ENCODE measurements at places on chromosomes 12 and 14. TPM values are rescaled to one million over a fixed set of nuclear protein-coding genes. Genes with fewer than 3 reads are reported as not detected.
A peak's percentile ranks its signal among the peaks of the same experiment; 100 is the strongest.

DNA sequence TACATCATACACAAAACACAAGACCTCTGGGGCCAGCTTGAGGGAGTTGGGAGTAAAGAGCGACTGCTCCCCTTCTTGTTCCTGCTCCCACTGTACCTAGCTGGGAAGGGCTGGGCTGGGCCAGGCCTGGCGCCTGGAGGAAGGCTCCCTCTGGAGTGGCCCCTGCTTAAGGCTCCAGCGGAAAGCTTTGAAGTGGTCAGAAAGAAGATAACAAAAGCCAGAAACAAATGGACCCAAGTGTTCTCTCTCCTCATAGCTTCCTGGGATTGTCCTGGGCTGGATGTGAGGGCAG is 25.3 kb downstream of the PRPF40B start:
- no peak for DNase-seq

- no peak for DNase-seq
These were observed 9.6 kb downstream of the SERPINA12 start for GRCh38 chr14:94499673-94500072.

DNA sequence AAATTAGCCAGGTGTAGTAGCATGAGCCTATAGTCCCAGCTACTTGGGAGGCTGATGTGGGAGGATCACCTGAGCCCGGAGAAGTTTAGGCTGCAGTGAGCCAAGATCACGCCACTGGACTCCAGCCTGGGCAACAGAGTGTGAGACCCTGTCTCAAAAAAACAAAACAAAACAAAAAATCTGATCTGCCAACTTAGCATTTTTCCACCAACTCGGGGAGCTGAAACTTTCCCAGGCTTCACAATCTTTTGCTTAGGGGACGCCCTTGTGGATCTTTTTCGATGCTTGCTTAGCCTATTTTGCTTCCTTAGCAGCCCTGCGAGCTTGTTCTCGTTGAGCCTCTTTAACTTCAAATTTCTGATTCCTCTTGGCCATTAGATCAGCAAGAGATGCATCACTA is 13.8 kb downstream of the CCDC177 start:
- no peak for DNase-seq

DNA sequence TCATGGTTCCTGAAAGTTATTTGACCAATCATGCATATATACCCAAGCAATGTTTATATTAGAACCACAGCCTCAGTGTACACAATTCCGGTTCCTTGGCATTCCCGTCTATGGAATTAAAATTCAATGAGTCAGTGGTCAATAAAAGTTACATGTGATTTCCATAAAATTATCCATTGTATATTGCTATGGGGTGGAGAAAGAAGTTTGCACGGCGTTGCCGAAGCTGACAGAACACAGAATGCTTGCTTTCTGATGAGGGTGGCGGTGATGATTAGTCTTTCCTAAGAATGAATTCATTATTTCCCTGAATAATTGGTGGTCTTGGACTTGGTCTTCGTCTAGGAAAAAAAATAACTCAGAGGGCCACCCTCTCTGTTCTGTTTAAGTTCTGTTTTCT is 214.1 kb downstream of the ANO2 start:
- no peak for DNase-seq

DNA sequence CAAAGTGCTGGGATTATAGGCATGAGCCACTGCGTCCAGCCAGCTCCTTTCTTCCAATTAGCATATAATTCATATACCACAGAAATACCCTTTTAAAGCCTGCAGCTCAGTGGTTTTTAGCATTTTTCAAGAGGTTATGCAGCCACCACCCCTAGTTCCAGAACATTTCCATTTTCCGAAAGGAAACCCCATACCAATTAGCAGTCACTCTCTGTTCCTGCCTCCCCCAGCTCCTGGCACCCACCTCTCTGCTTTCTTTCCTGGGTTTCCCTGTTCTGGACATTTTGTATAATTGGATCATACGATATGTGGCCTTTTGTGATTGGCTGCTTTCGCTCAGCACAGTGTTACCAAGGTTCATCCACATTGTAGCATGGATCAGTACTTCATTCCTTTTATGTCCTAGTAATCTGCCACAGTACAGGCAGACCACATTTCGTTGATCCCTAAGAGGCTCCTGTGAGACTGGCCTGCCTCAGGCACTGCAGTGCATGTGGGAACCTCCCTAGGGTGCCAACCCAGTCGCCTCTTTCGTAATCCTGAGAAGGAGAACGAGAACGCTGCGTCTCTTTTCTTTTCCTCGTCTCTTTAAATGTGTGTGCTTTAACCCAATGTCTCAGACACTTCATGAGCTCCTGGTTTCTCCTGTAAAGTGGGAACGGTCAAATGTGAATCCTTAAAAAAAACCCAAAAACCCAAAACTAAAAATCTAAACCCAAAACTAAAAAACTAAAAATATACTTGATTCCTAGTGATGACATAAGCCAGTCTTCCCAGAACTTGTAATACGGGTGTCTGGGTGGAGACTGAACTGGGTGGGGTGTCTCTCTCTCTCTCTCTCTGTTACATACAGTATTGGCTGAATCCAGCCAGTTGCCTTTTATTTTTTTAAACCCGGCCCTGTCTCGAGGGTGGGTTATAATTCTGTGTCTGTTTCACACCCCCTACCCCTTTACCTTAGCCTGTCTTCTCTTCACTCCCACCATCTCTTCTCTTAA is 14.7 kb downstream of the AACS start:
- peak; percentile 86 for DNase-seq

- no peak for DNase-seq
These were observed 81.2 kb upstream of the OVCH1 start for GRCh38 chr12:29578731-29579130.

GRCh38 chr12:106766393-106766826 is 8.1 kb upstream of the RIC8B start:
- DNase-seq: no peak

Gene PPP1R36
- total RNA-seq: not detected

Gene HOXC12
- total RNA-seq: not detected

Gene CARMIL3
- not detected for total RNA-seq
